ENCODE measurements at places on chromosomes 3 and 15.

GRCh38 chr3:112925969-112926368 lies 48.9 kb downstream of the CD200R1 start:
- no peak for DNase-seq

GRCh38 chr15:43876872-43877271 lies 50.1 kb downstream of the WDR76 start:
- DNase-seq = no peak

- DNase-seq = peak; percentile 85
Measured at GRCh38 chr3:51942603-51943450, 664 bp downstream of the PARP3 start.

DNA sequence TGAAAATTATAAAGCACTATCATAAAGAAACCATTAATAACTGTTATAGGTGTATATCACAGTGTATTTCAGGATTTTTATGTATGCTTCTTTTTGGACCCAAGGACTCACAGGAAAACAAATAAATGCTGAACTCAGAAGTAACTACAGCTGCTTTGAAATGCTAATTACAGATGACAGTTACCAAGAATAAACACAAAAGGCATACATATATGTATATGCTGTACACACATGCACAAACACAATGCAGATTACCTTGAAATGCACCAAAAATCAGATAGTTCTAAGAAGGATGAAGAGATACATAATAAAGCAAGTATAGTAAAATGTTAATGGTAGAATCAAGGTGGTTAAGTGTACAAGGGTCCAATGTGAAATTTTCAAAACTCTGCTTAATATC lies 52.2 kb downstream of the ZNF280D start:
- DNase-seq = no peak

DNA sequence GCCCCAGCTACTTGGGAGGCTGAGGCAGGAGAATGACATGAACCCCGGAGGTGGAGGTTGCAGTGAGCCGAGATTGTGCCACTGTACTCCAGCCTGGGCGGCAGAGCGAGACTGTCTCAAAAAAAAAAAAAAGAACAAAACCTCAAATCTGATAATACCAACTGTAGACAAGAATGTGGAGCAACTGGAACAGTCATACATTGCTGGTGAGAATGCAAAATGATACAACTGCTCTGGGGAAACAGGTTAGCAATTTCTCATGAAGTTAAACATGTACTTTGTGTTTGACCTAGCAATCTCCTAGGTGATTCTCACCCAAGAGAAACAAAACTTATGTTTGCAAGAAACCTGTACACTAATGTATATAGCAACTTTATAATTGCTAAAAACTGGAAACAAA lies 4.4 kb upstream of the VHL start:
- DNase-seq = no peak

DNA sequence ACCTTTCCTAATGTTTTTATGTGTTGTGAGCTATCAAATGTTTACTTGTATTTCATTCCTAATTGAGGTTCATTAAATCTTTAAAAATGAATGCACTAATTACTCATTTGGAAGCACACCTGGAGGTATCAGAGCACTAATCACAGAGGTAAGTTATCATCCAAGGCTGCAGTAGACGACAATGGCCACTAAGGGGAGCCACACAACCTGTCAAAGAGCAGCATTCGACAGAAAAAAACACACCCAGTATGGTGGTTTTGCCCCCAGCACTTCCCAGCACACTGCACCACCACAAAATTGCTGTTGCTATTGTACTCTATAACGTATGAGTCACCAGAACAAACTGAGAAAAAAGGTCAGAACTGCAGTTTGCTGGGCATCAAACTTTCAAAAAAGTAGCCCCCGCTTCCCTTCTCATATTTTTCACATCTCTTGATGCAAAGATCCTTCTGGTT lies 205.9 kb upstream of the IGF1R start:
- DNase-seq = peak; percentile 71

- DNase-seq = no peak
Measured at GRCh38 chr3:134801204-134801958, 6.3 kb downstream of the EPHB1 start.

GRCh38 chr3:153892126-153892525 lies 229.1 kb upstream of the ARHGEF26 start:
- no peak for DNase-seq

DNA sequence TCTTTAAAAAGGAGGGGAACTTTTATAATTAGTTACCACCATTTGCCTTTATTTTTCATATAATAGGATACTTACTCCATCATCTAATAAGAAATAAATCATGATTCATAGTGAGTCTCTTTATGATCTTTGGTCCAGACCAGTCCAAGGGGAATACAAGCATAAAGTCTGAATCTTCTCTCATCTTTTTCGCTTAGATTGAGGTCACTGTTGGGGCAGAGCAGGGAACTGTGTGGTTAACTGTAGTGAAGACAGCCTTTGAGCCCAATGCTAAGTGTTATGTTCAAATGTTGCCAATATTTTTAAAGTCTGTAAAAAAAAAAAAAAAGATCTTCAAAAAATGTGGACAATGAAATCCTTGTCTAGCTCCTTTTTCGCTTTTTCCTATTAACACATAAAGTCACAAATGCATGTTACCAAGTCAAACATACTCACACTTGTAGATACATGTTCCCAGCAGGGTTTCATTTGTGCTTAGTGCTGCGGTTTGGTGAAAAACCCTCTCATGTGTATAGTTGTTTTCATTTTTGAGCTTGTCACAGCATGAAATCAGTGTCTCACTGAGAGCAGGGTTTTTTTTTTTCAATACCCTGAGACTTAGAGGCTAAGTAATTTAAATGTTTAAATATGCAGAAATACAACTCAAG lies 72.1 kb downstream of the EPHA3 start:
- no peak for DNase-seq

- DNase-seq = no peak
Measured at GRCh38 chr15:76982356-76982755, 12.6 kb upstream of the PSTPIP1 start.

DNA sequence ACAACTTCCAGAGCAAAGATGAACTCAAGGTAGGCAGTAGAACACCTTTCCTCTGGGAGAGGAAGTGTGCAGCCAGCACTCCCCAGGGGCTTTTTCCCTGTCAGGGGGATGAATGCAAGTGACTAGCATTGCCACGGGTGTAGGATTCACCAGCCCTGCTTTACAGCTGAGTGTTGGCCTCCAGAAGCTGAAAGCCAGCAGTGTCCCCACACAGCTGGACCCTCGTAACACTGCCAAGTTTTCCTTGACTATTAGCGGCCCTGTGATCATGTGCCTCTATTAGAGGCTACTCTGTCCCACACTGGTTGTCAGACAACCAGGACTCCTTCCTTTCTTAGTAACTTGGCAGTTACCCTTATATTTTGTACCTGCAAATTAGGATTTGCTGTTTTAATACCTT lies 104.9 kb upstream of the MANF start:
- no peak for DNase-seq

DNA sequence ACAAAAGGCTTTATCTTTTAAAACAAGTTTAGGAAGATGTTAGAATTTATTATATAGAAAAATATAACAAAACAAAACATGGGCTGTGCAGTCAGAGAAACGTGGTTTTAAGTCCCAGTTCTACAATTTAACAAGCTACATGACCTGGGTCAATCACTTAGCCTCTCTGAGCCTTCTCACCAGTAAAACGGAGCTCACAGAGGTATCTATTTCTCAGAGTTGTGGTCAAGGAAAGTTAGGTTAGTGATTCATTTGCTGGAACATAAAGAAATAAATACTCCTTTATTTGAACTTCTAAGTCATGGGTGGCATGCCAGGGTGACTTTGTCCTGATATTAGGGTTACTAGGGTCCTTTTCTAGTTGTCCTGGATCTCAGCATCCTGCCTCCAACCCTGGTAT lies 10.8 kb upstream of the CCDC174 start:
- no peak for DNase-seq

DNA sequence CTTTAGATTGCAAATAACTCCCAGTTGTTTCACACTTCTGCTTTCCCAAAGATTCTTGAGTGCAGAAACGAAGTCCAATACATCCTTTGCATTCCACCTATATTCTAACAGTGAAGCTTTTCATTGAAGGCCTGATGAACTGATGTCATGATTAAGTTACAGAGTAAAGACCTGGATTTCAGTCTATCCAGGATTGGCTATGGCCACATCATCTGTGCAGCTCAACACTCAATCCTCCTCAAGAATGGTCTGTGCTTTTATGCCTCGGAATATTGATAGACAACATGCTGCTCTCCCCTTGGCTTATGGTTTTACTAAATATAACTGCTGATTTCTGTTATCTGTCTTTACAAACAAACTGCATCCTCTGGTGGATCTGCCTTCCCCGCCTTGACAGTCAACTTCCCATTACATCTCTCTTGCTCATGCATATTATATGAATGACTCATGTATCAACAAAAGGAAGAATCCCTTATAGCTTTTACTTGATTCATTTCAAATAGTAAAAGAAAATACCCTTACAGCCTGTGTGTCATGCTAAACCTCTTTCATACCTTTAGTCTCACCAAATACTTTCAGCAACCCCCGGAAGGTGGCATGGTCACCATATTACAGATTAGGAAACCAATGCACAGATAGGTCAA lies 59.5 kb downstream of the SCN11A start:
- DNase-seq = no peak

- no peak for DNase-seq
Measured at GRCh38 chr3:23698652-23699313, 107.0 kb upstream of the UBE2E1 start.

DNA sequence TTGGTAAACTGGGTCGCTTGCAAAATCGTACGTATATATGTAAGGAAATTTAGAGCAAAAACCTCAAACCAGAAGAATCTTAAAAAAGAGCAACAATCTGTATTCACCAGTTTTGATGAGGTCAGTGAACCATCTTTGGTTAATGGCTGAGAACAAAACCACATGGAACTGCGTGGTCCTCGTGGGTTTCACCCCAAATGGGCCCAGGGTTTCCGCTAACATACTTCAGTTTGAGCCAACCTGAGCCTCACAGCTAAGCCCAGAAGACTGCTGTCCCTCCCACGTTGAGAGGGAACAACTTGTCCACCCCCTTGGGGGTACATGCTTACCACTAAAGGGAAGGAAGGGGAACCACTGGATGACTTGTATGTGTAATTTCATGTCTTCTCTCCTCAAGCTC lies 204.6 kb downstream of the CACNA2D3 start:
- no peak for DNase-seq

GRCh38 chr3:110568246-110568645 lies 503.4 kb upstream of the NECTIN3 start:
- DNase-seq = no peak

DNA sequence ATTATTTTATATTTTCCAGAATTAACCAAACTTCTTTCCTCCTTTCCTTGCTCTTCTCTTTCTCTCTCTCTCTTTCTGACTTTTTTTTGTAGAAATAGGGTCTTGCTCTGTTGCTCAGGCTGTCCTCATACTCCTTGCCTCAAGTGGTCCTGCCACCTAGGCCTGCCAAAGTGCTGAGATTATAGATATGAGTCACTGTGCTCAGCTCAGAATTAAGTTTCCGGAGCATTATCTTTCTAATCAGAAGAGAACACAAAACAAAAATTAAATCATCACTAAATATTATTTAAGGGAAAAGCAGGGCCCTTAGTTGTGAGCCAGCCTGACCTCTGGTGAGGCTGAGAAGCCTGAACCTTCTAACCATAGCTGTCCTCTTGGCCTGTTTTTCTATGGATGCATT lies 168.2 kb downstream of the SOX2 start:
- no peak for DNase-seq

DNA sequence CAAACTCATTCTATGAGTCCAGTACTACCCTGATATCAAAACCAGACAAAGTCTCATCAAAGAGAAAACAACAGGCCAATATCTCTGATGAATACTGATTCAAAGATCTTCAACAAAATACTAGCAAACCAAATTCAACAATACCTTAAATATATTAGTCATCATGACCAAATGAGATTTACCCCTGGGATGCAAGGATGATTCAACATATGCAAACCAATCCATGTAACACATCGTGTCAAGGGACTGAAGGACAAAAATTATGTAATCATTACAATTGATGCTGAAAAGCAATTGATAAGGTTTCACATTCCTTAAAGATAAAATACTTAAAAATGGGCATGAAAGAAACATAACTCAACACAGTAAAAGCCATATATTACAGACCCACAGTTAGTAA lies 1476.9 kb downstream of the SI start:
- no peak for DNase-seq

- no peak for DNase-seq
Measured at GRCh38 chr3:123536153-123536895, 48.5 kb downstream of the HACD2 start.

GRCh38 chr15:41848631-41849030 lies 10.0 kb downstream of the PLA2G4B start:
- peak; percentile 74 for DNase-seq

- no peak for DNase-seq
Measured at GRCh38 chr3:94928921-94929320, 866.1 kb downstream of the NSUN3 start.

GRCh38 chr15:62209322-62209721 lies 44.2 kb upstream of the C2CD4B start:
- DNase-seq = no peak

DNA sequence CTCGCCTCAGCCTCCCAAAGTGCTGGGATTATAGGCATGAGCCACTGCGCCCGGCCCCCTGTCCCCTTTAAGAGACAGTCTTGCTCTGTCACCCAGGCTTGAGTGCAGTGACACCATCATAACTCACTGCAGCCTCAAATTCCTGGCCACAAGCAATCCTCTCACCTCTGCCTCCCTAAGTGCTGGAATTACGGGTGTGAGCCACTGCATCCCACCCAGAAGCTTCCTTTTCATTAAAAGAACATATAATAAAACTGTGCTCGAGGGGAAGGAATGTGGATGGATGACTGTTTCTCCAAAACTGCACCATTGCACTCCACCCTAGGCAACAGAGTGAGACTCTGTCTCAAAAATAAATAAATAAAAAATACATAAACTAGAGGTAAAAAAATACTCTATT lies 70.1 kb downstream of the NCEH1 start:
- DNase-seq = no peak

Data from activated effector memory CD4-positive, alpha-beta T cell treated with anti-CD3 and anti-CD28 coated beads, Interleukin-2, amount 50 U/mL, for 16 hours (primary cell).